K562 (cell line): ENCODE measurements at places on chromosomes 2 and 18.

GRCh38 chr2:220335591-220335915 is 708.1 kb downstream of the SLC4A3 start:
- no peak for DNase-seq

DNA sequence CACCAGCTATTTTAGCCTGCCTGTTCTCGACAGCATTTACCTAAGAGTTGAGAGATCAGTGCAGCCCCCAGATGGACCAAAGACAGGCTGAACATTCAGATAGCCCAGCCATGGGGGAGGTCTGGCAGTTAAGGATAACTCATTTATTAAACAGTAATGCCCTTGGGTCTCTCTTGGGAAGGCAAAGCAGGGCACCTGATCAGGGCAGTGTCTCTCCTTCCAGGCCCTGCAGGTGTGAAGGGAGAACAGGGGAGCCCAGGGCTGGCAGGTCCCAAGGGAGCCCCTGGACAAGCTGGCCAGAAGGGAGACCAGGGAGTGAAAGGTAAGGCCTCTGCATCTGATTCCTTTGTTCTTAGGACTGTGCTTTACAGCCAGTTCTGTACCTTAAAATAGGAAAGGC is 49.6 kb downstream of the MARCO start:
- DNase-seq: no peak

DNA sequence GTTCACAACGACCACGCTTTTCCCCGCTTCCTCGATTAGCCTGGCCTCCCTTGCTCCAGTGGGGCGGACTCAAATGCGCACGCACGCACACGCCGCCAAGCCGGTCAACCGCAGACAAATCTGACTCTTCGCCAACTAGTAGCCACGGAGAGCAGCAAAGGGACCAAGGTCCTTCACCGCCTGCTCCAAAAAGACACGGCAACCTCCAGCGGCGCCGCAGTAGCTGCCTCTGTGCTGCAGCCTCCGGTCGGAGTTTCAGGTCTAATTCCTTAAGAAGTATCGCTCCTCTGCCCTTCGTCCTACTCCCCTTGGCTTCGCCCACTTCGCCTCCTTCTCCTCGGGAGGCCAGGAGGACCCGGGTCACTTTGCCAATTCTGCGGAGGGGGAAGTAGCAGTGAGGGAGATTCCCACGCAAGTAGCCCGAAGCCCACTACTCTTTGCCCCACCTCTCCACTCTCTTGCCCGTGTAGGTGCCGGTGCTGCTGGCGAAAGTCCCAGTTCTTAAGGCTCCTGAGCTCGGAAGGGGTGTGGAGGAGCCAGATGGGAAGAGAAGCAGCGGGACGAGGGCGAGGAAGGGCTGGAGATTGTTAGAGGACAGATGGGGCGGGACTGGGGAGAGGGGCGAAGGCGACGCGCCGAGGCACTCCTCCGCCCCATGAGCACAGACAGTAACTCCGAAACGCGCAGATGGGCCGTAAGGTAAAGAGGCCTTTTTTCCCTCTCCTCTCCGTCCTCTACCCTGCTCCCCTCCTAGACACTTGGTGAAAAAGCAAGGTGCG is 615 bp downstream of the AKAIN1 start:
- DNase-seq: no peak

DNA sequence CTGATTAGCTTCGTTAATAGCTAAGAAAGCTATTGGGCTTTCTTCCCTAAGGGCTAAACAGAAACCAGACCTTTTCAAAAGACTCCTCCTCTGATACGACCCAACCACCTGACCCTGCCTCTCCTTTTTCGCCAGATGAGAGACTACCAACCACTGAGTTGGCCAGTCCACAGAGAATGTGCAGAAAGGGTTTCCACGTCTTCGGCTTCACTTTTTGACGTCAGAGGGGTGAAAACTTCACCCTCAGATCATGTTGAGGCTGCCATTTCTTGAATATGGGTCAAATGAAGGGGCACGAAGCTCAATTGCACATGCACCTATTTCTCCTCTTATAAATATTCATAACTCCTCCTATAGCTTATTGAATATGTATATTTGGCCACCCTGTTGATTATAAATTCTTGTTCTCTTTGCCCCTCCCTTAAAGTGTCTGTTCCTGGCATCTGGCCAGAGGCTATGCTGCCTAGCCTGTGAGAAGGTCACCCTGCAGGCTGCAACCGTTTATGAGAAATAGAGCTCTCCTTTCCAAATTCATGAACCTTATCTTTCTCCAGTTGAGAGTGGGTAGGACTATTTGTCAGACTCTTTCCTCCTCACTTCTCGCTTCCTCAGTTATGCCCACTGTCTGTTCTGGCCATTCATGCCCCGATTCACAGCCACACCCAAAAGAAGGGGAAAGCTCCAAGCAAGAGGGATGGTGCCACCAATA is 301.6 kb downstream of the STK39 start:
- DNase-seq: peak; percentile 46

- DNase-seq: no peak
Measured at GRCh38 chr18:63868546-63868945, 19.0 kb upstream of the SERPINB2 start.

DNA sequence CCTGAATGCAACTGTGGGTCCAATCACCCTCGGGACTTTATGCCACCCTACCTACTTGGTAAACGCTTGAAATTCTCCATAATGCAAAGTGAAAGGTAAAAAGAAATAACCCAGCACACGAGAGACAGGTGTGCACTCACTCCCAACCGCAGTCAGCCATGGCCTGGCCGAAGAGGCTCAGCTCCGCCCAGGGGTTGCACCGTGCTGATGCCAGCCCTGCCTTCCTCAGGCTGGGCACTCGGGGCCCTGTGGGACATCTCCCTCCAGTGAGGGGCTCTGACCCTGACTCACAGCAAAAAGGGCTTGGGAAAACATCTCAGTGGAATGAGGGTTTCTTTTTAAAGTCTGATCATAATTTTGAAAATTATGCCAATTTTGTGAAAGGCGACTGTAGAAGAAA is 13.3 kb downstream of the SLC66A2 start:
- no peak for DNase-seq

- DNase-seq: no peak
Measured at GRCh38 chr2:241279828-241280227, 35.6 kb downstream of the HDLBP start.

- DNase-seq: no peak
Measured at GRCh38 chr2:112031473-112032223, 23.4 kb upstream of the TMEM87B start.

- DNase-seq: no peak
Measured at GRCh38 chr18:12637393-12637792, 20.5 kb downstream of the SPIRE1 start.

GRCh38 chr18:25678221-25678620 is 326.3 kb upstream of the ZNF521 start:
- no peak for DNase-seq

DNA sequence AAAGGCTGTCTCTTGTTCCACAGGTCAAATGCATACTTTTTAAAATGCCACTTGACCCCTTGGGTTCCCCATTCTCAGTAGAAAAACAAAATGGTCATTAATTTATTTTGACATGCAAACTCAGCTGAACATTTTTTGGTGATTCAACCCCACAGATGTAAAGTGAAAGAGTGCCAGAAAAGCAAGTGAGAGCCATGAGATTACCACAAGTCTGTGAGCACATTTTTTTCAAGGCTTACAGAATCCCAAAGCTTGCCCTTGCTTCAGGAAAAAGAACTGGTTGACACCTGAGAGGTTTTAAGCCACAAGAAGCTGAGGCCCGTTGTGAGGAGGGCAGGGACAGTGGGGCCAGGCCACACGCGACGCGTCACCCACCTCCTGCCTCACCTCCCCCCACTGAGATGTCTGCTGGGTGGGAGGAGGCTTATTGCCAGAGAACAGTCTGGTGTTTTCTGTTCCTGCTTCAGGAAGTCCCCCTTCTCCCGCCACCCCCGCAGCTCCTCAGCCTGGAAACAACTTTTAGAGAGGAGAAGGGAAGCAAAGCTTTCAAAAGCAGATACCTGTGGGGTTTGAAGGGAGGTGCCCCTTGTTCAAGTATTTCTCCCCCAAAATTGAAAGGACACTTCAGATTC is 70.4 kb upstream of the CYP1B1 start:
- peak; percentile 62 for DNase-seq
